Progenitor cell of endocrine pancreas (in vitro differentiated cells): ENCODE measurements at places on chromosomes 7 and 10. TPM values are rescaled to one million over a fixed set of nuclear protein-coding genes. Genes with fewer than 3 reads are reported as not detected.

OR13A1 gene
- 0.38 TPM in 2 replicates for total RNA-seq

DNA sequence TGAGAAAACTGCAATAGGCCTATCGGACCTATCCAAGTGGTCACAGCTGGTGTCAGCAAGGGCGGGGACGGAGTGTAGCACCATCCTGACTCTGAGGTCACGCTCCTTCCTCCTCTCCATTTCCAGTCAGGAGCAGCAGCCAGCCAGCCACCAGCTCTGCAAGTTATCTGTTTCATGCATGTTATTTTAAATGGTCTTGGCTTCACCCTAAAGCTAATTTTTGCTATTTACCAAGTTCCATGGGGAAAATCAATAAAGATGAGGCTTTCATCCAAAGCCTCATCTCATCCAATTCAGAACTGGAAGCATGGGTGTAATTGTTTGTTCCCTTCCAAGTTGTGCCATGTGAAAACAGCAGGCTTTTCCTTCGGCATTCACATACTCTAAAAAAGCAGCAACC, 49.3 kb downstream of the ICA1 start:
- no peak overlapping the region for H3K4me3 ChIP-seq
- no peaks in the 10 kb centered on the region for H3K27me3 ChIP-seq
- peaks cover 29% of the 10 kb centered on the region for H3K4me1 ChIP-seq
- DNase-seq, result no peak

DNA sequence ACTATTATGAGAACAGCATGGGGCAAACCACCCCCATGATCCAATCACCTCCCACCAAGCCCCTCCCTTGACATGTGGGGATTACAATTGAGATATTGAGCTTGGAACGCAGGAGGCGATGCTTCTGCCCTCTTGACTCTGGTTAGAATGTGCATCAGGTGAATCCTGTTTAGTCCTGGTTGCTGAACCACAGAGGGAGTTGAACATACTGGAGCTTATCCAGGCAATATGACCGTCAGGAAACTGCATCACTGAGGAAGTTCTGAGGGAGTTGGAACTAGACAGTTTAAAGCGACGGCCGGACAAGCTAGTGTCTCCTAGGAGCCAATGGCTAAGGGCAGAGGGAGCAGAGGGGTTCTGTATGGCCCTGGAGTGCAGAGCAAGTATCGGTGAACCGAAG, 31.8 kb upstream of the GARS1 start:
- no peak for DNase-seq
- H3K36me3 ChIP-seq, result peaks cover 3% of the 10 kb centered on the region
- H3K4me3 ChIP-seq, result no peak overlapping the region
- no peaks in the 10 kb centered on the region for H3K27me3 ChIP-seq

DNA sequence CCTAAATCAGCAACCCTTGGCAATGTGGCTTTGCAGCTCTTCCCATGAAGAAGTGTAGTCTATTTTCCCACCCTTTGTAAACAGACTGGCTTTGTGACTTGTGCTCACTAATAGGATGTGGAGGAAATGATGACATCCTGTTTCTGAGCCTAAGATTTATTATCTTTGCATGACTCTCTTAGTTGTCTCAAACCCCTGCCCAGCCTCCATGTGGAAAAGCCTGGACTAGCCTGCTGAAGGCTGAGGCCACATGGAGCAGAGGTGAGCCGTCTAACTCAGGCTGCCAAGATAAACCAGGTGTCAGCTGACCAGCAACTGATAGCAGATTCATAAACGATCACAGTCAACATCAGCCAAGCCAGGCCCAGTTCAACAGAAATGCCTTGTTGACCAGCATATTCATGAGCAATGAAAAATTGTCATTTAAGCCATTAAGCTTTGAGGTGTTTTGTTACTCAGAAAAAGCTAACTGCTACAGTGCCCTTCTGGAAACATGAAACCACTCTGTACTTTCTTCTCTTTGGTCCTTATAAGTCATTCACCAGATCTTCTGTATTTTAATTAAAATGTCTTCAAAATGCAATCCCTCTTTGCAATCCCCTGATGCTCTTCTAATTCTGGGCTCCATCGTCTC, 586.3 kb upstream of the ANKRD30A start:
- H3K4me1 ChIP-seq, result peaks cover 14% of the 10 kb centered on the region
- H3K27me3 ChIP-seq, result no peaks in the 10 kb centered on the region
- no peak overlapping the region for H3K4me3 ChIP-seq
- H3K36me3 ChIP-seq, result no peaks in the 10 kb centered on the region
- no peak for DNase-seq

- no peaks in the 10 kb centered on the region for H3K27me3 ChIP-seq
- no peak for DNase-seq
- H3K4me1 ChIP-seq, result peaks cover 10% of the 10 kb centered on the region
These were observed 47.5 kb downstream of the BRAF start for GRCh38 chr7:140877249-140877524.

- peaks cover 2% of the 10 kb centered on the region for H3K4me1 ChIP-seq
- DNase-seq, result no peak
- H3K27me3 ChIP-seq, result no peaks in the 10 kb centered on the region
- H3K4me3 ChIP-seq, result no peak overlapping the region
- no peak overlapping the region for H3K27ac ChIP-seq
These were observed 12.3 kb downstream of the KCTD7 start for GRCh38 chr7:66640802-66641525.
